ENCODE measurements at places on chromosomes 5 and 9.
A peak's percentile ranks its signal among the peaks of the same experiment; 100 is the strongest.

- DNase-seq = no peak
Observed at GRCh38 chr9:2686911-2687310, 30.4 kb upstream of the KCNV2 start.

DNA sequence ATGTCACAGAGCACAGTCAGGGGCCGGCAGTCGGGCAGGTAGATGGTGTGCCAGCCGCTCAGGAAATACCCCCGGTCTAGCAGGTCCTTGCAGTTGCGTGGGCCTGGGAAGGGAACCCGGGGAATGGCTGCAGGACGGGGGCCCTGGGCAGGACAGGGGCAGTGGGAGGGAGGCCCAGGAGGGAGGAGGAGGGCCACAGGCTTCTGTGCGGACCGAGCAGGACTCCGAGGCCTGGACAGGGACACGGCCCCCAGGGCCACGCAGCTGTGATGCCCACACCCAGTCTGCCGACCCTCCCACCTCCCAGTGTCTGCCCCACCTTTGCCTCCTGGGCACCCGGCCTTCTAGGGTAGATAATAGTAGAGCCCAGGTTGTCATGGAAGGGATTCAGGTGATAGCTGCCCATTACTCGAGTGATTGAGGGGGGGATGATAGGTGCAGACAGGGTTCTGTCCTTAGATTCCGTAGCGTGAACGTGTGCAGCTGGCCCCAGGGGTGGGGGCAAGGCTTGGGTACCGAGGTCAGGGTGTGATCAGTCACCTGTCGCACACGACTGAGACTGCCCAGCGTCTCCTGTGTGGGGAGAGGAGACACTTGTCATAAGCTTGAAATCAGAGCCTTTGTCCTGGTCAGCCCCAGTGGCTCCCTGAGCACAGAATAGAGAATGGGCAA lies 4.5 kb downstream of the FCN1 start:
- DNase-seq = no peak

DNA sequence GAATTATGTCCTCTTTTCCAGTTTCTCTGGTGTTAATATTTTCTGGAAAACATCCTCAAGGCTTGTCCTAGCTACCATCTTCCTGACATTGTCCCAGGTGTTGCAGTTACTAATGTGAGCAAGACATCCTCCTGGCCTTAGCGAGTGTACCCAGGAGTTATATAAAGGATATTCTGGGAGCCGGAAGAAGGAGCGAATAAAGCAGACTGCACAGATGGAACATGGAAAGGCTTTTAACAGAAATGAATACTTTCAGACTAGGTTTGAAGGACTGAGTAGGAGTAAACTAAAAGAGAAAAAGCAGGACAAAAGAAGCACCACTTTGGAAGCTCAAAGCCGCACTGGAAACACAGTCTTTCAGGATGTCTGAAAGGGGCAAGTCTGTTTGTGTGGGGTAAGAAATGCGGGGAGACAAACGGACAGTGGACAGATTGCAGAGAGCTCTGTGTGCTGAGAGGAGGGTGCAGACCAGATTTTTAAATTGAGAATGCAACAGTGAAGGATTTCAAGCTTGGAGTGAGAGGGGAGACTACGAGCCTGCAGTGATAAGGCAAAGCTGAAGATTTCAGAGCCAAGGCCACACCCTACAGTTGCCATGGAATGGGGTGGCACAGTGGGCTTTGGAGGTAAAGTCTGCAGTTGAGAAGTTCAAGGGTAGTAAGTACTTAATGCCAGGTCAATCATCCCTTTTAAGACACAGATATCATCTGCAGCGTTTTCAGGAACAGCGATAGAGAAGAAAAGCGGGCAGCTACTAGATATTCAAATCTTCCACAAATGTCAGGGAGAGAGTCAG lies 94.1 kb upstream of the TAF11L2 start:
- DNase-seq = no peak

DNA sequence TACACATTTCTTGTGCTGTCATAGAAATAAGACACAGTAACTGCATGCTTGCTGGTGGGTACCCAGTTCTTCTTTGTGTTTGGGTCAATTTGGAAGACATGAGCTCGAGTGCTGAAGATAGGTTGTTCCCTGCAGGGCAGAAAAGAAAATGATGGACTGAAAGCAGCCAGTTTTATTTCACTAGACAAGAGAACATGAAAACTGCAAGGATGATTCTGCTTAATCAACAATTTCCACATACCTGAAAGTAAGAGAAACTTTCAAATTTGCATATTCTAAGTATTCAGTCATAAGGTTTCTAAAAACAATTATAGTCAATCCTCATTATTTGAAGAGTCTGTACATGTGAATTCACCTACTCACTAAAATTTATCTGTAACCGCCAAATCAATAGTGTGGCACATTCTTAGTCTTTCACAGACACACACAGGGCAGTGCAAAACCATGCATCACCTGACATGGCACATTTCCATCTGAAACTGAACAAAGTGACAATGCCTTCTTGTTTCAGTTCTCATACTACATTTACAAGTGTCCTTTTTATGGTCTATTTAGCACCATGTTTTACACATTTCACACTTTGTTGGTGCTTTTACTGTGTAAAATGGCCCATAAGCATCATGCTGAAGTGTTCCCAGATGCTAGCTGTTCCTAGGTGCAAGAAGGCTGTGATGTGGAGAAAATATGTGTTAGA lies 56.9 kb downstream of the HOMER1 start:
- no peak for DNase-seq

DNA sequence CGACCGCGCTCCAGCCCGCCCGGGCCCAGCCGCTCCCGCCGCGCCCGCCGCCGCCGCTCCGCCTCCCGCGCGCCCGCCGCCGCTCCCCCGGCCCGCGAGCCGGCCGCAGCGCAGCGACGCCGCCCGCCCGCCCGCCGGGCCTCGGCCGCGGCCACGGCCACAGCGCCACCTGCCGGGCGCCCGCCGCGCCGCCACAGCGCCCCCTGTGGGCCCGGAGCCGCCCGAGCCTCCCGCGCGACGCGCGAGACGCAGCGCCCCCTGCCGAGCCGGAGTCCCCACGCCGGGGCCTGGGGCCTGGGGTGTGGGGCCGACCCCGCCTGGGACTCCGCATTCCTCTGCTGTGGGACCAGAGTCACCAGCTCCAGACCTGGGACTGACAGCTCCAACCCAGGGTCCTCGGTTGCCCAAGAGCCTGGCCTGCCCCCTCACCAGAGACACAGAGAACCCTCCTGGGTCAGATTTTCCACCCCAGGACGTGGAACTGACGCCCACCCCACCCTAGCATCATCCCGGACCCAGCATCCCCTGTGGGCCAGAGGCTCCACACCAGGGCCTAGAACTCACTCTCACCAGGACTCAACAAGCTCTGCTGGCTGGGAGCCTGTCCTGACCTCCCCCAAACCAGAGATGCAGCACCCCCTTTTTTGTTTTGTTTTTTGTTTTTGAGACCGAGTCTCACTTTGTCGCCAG lies at the start of gene RAPGEF1:
TSS of gene RAPGEF1 (minus strand) at position 118 of the 690 bp plus-strand sequence. CDS start 246 bp downstream, outside the sequence.
- DNase-seq = peak; percentile 79

DNA sequence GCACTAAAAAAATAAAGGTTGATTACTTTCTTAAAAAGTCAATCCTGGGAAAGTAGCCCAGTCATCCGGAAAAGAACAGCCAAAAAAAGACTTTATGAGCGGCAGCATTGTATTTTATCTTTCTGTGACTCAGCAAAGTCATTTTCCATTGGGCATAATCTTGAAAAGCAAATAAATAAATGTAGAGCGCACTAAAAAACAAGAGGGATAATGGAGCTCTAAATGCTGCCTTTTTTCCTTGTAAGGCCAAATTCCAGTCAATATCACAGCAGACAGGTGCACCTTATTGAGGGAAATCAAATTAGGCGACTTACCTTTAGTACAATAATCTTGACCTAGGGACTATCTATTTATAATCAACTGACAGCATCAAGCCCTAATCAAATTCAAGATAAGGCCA lies 266.8 kb downstream of the MTRR start:
- no peak for DNase-seq

DNA sequence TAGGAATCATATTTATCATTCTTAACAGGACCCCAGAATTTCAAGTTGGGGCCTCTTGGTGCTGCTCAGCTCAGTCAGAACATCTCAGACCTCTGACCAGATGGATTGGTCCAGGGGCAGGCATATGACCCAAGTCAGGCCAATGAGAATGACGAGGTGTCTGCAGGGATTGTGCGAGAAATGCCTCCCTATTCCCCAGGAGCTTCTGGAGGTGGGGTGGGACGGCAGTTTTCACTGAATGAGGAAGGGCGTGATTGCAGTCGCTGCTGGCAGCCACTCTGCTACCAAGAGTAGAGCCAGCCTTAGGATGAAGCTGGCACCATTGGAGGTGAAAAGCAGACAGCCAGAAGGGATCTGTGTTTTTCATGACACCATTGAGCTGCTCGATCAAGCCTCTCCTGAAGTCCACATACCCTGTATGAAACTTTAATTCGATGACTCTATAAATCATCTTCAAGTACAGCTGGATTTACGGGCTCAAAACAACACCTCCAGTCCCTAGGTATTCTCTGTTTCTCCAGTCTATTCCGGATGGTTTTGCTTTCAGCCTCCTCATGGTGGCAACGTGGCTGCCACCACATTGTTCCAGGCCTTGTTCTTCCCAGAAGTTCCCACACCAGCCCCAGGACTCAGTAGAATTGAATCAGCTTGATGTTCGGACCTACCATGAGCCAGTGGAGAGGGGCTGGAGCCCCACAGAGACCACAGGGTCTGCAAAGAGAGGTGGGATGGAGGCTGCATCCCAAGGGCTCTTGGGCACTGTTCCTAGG lies 70.2 kb upstream of the ADAMTS2 start:
- DNase-seq = no peak

DNA sequence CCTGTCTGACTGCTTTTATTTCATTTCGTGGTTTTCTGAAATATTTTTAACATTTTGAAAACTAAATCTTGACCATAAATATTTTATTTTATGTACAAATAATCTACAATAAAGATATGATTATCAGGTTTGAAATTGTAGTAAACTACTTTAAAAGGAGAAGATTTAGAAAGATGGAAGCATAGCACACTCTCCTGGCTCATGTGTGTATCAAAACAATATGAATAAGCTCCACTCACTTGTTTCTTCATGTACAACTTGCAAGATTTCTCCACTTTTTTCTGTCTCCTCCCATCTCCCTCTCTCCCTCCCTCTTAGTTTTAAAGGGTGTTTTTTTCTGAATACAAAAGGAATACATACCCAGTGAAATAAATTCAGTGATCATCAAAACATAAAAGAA lies 15.4 kb upstream of the VPS13A start:
- no peak for DNase-seq

DNA sequence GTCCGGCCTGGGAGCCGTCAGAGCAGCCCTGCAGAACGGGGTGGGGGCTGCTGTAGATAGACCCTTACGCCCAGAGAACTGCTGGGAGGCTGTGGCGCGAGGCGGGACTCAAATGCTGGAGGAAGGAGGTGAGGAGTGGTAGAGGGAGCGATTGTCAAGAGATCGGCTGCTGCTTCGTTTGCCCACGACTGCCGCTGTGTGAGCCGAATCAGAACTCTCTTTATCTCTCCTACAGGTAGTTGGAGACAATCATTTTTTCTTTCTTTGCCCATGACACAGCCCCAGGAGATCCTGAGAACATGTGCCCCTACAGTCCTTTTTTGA lies 456 bp downstream of the ZNF79 start:
- DNase-seq = peak; percentile 25

GRCh38 chr9:114507726-114508125 lies 2.5 kb upstream of the WHRN start:
- DNase-seq = peak; percentile 53

- no peak for DNase-seq
Observed at GRCh38 chr9:34887841-34888240, 70.2 kb upstream of the PHF24 start.

DNA sequence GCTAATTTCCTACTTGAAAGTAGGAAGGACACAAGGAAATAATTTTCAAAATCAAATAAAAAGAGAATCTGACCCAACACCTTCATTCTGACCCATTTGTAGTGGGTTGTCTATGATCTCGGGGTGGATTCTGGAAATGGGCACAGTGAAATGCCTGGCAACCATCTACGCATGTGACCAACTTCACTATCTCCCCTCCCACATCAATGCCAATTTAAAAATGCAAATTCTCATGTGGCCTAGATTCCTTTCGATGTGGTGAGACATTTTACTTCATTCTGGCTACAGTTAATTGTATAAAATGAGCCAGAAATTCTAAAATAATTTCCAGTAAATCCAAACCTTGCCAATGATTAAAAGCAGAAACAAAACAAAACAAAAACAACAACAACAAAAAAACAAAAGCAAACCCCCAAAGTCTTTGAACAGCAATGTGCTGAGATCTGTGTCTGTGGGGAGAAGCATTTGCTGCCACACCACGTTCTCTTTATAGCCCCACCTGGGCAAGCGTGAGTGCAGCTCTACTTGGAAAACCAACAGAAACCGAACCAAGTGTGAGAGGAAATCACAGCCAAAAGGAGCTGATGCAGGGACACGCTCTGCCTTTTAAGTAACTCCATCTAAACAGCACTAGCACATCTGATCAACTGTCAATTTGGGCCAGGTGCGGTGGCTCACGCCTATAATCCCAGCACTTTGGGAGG lies 59.0 kb downstream of the USP20 start:
- DNase-seq = peak; percentile 51

GRCh38 chr5:56211298-56211865 lies 21.7 kb downstream of the ANKRD55 start:
- no peak for DNase-seq
